ENCODE measurements at places on chromosomes 4 and X. TPM values are rescaled to one million over a fixed set of nuclear protein-coding genes. Genes with fewer than 3 reads are reported as not detected.

DNA sequence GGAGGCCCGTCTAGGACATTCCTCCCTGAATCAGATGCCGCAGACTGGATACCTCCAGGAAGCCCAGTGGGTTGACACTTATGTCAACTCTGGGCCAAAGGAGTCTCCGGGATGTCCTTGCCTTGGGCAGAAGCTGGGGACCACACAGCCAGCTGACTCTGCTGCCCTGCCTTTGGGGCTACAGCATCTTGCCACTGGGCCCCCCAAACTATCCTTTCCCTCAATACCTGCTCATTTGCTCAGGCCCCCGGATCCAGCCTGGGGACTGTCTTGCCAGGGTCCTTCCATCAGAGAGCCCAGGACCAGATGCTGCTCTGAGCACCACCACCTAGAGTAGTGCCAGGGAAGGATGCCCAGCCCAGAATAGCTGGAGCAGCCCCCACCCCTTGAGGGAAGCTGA lies 19.0 kb downstream of the RAB33A start:
- H3K27me3 ChIP-seq: peaks cover 3% of the 10 kb centered on the region
- no peaks in the 10 kb centered on the region for H3K36me3 ChIP-seq
- no peak for DNase-seq

- H3K4me1 ChIP-seq: no peaks in the 10 kb centered on the region
- peaks cover 30% of the 10 kb centered on the region for H3K36me3 ChIP-seq
Measured at GRCh38 chr4:122234686-122235085, 82.6 kb downstream of the BLTP1 start.

DNA sequence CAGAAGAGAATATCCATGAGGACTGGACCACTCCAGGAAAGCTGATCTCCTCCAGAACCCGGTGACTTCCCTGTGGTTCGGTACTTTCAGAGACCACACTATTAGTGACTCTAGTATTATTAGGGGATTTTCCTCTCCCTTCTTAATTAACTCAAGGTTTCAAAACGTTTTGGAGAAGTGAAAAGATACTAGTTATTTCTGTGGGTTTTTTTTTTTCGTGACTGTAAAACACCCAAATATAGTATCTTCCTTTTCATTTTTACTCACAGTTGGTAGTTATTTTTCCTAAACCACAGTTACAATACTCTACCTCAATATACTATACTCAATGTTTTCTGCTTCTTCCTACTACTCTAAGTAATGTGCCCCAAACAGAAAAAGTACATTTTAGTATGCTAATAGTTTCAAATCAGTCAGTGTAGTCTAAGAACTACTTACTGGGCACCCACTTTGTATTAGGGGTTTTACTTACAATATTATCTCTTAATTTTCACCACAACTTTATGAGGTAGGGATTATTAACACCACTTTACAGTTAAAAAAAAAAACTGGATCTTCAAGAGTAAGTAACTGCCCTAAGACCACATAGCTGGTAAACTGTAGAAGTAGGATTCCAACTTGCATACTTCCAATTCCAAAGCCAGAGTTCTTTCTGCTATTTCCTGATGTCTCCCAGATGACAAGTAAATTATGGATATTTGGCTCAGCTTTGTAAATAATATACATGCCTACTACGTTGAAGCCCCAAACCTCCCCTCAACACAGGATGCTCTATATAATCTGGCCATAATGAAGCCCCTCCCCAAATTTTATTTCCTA lies 45.0 kb downstream of the SLC9A7 start:
- no peak overlapping the region for H3K27ac ChIP-seq
- H3K4me1 ChIP-seq: peaks cover 6% of the 10 kb centered on the region
- H3K36me3 ChIP-seq: no peaks in the 10 kb centered on the region
- H3K27me3 ChIP-seq: no peaks in the 10 kb centered on the region
- H3K4me3 ChIP-seq: no peak overlapping the region

- peaks cover 3% of the 10 kb centered on the region for H3K36me3 ChIP-seq
- DNase-seq: no peak
- no peak overlapping the region for H3K4me3 ChIP-seq
- no peak overlapping the region for H3K27ac ChIP-seq
- no peaks in the 10 kb centered on the region for H3K27me3 ChIP-seq
- peaks cover 2% of the 10 kb centered on the region for H3K4me1 ChIP-seq
Measured at GRCh38 chr4:6964858-6965257, 55.2 kb downstream of the TBC1D14 start.

DNA sequence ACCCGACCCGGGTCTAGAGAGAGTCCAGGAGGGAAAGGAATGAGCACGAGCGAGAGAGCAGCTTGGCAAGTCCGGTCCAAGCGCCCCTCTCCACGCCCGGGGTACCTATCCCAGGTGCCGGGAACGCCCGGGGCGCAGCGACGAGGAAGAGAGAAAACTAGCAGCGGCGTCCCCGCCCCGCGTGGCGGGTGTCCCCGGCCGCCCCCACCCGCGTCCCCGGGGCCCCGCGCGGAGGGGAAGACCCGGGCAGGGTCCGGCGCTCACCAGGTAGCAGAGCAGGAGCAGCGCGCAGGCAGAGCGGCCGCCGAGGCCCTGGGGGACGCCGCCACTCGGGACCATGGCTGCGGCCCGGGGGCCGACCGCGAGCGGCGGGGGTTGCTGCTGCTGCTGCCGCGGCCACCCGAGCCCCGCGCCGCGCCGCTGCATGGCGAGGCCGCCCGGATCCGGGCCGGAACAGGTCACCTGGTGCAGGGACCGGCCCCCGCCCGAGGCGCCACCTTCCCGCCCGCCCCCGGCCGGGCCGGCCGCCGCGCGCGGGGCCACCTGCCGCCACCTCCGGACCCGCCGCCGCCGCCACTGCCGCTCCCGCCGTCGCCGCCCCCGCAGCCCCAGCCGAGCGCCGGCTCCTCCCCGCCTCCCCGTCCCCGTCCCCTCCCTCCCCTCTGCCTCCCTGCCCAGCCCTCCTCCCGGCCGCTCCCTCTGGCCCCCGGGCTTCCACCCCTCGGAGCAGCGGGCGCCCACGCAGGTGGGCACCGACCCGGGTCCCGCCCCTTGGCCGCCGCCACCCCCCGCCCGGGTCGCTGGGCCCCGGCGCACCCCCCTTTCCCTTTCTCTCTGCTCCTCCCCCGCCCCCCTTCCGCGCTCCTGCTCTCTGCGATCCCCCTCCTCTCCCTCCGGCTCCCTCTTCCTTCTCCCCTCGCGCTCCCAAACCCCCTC lies at the start of gene SEL1L3:
TSS of gene SEL1L3 (minus strand) at position 578 of the 936 bp plus-strand sequence. CDS start at position 426, 152 bp downstream.
- H3K4me1 ChIP-seq: peaks cover 26% of the 10 kb centered on the region
- H3K36me3 ChIP-seq: no peaks in the 10 kb centered on the region
- H3K4me3 ChIP-seq: peak within 1 kb of the TSS; percentile 90
- H3K27me3 ChIP-seq: peaks cover 39% of the 10 kb centered on the region
- no peak for DNase-seq

- no peak overlapping the region for H3K4me3 ChIP-seq
- H3K4me1 ChIP-seq: peaks cover 63% of the 10 kb centered on the region
- H3K36me3 ChIP-seq: no peaks in the 10 kb centered on the region
- no peaks in the 10 kb centered on the region for H3K27me3 ChIP-seq
- DNase-seq: no peak
Measured at GRCh38 chr4:7960790-7961655, 21.4 kb upstream of the AFAP1 start.

GRCh38 chr4:89109841-89110540 lies 1.3 kb upstream of the TIGD2 start:
- peaks cover 26% of the 10 kb centered on the region for H3K4me1 ChIP-seq
- peaks cover 6% of the 10 kb centered on the region for H3K27me3 ChIP-seq
- DNase-seq: no peak
- H3K27ac ChIP-seq: peak overlapping the region; percentile 82

DNA sequence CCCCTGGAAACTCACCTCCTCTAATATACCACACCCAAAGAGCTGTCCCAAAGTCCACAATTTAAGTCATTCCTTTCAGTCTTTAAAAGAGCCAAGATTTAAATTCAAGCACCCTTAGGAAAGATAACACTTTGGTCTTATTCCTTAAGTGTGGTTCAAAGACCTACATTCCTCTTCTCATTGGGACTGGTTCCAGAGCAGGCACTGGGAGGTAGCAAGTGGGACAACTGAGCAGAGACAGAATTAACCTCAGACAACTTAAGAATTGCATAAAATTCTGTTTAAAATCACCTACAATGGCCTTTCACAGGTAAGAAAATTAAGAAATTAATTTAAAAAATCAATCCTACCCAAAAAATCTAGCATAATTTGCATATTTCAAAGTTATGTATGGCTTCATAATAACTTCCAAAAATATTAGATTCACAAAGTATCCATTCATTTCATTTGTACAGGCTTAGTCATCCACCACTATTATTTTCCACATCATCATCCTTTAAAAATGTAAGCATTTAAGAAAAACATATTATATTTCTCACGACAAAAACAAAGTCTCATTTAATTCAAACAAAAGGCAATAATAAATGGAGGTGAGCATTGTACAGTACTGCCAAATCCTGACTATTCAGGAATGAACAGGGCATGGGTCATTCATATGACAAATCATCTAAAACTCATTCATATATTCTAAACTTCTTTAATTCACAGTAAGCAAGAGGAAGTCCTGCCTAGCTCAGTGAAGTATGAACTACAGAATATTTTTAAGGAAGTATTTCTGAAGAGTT lies 13.6 kb downstream of the PRSS12 start:
- no peak for DNase-seq
- no peaks in the 10 kb centered on the region for H3K27me3 ChIP-seq
- H3K4me3 ChIP-seq: no peak overlapping the region
- H3K27ac ChIP-seq: no peak overlapping the region
- H3K36me3 ChIP-seq: no peaks in the 10 kb centered on the region
- H3K4me1 ChIP-seq: peaks cover 15% of the 10 kb centered on the region

DNA sequence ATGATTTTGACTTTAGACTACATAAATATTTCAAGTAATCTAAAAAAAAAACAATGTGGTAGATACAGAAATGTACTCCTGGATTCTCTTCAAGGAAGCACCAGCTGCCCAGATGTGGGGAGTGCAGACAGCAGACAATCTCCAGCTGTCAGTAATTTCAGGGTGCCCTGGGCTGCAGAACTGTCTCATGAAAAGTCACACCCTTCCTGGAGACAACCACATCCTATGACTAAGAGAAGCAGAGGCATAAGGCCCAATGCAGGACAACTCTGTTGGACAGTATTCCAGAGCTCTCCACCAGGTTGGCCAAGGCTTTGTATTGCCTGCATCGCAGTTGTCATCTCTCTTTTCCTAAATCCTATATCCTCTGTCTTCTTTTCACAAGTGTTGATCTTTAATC lies 34.4 kb upstream of the BLTP1 start:
- H3K27me3 ChIP-seq: peaks cover 2% of the 10 kb centered on the region
- no peak for DNase-seq
- no peak overlapping the region for H3K27ac ChIP-seq

GRCh38 chrX:40733706-40734105 lies 1.6 kb downstream of the MED14 start:
- H3K27ac ChIP-seq: peak overlapping the region; percentile 0
- H3K4me1 ChIP-seq: peaks cover 20% of the 10 kb centered on the region
- H3K4me3 ChIP-seq: peak overlapping the region; percentile 83
- no peaks in the 10 kb centered on the region for H3K36me3 ChIP-seq
- no peak for DNase-seq
- H3K27me3 ChIP-seq: no peaks in the 10 kb centered on the region

The MAGEA12 gene
- not detected for total RNA-seq

The MAP3K15 gene
- 1.6 TPM for total RNA-seq

The CABS1 gene
- total RNA-seq: 1.2 TPM

The PAGE2 gene
- total RNA-seq: not detected

Data from mesothelial cell of epicardium (in vitro differentiated cells).